ENCODE measurements at places on chromosomes 7 and 10. TPM values are rescaled to one million over a fixed set of nuclear protein-coding genes. Genes with fewer than 3 reads are reported as not detected.

Gene PLEKHS1
- polyA plus RNA-seq: 0.09 TPM

Gene HMX2
- 1.5 TPM for polyA plus RNA-seq

Gene SFR1
- 10.6 TPM for polyA plus RNA-seq

Gene DLX6
- not detected for polyA plus RNA-seq

Gene NKX1-2
- polyA plus RNA-seq: not detected

Gene XRCC2
- 12.7 TPM for polyA plus RNA-seq

Gene SLC4A2
- 115 TPM for polyA plus RNA-seq

Gene CUBN
- polyA plus RNA-seq: 263 TPM

Gene TACR2
- polyA plus RNA-seq: 0.16 TPM

Gene OR6V1
- not detected for polyA plus RNA-seq

Gene TBXAS1
- polyA plus RNA-seq: 25.3 TPM

Gene GSDME
- 12.6 TPM for polyA plus RNA-seq
